ENCODE measurements at places on chromosomes 6 and 20.

DNA sequence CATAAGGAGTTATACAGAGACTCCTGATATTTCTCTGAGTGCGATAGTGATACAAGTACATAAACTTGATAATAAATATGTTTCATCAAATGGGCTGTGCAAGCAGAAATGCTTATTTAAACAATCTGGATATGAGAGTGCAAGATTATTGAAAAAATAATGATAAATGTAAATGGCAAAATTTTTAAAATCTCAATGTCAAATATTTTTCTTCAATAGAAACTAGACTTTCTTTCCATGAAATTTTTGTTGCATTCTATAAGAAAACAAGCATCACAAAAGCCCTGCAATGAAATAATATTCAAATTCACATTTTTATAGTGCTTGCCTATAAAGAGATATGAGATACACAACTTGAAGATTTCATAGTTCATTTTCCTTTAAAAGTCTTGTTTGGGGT is 2.7 kb downstream of the PACRG start:
- DNase-seq = no peak

DNA sequence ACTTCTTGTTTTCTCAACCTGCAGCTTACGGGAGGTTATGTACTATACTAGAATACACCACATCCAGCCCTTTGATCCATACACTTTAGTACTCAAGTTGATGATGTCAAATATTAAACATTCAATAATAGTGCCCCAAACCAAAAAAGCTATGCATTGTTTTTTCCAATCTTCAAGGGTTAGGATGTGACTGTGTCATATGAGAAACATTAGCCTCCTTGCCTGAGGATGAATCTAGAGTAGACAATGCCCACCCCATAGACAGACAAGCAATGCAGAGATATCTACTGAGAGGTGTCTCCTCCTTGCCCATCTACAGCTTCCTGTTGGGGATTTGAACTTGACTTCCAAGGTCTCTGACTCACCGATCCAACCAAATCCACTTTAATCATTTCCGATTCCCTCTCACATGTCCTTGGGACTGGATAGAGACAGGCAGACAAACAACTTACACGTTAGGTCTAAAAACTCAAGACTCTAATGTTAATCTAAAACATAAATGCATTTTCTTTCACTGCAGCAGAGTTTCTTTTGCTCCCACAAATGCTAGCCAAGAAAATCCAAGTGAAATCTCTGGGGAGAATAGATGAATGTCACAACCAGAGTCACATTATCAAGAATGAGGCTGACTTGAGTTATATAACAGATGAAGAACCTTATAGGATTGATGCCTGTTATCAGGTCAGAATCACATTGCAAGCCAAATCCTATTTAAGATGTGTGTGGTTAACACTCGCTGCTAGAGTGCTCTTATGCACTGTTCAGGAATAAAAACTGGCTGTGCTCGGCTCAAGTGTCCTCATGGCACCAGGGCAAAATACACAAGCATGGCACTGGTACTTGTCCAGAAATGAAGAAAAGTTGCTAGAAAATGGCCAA is 75.5 kb upstream of the TNFAIP3 start:
- DNase-seq = no peak

GRCh38 chr20:24736131-24736843 is 212.8 kb upstream of the CST7 start:
- no peak for DNase-seq

DNA sequence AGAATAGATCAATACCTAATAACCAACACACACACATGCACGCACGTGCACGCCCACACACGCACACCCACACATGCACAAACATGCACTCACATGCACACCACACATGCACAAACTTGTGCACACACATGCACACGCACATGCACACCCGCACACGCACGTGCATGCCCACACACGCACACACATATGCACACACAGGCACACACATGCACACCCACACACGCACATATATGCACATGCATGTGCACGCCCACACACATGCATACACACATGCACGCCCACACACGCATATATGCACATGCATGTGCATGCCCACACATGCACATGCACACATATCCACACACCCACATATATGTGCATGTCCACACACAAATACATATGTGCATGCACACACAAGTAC is 26.2 kb upstream of the CHRNA4 start:
- no peak for DNase-seq

DNA sequence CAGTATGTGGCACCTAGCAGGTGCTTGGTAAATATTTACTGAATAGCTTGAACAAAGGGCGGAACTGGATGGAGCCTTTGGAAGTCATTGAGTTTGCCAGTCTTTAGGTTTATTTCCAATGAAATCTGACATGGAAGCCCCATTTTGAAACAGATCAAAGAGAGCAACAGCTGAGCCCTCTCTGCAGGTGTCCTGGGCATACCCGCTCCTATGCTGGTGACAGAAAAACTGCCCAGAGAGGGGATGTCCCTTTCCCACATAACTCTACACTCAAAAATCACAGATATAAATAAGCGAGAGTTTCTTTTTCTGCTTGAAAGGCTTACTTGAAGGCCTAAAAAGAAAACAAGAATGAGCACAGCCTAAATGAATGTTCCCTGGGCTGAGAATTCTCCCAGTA is 53.0 kb upstream of the RALY start:
- DNase-seq = no peak

DNA sequence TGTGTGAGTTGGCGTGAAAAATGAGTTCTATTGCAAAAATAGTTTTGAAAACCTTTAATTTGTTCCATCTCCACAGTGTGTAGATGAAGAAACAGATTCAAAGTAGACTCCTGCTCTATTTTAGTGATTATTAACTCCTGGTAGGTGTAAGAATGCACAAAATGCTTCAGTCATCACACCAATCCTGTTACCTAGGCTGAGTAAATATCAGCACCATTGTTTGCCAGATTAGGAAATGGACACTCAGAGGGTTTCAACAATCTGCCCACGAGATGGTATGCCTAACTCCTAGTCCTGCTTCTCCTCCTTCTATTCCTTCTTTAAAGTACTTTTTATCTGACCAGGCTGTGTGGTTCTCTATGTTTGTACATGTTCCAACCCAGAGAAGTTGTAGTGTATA is 108.9 kb upstream of the AHI1 start:
- DNase-seq = no peak

DNA sequence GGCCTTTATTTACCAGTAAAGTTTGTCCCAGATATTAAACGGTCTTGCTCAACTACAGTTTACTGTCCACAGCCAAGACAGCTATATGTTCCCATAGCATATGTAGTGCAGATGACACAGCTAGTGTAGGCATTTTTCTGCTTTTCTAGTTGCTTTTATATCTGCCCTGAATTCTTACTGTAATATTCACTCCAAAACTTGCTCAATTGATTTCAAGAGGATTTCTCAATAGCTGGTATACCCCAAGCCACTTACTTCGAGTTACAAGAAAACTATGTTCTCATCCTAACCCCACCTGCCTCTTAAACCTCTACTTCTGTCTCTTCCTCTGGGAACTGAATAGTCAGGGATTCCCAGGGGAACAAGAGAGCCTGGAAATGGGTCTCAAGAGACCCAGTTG is 18.9 kb upstream of the ROS1 start:
- no peak for DNase-seq

- no peak for DNase-seq
Measured at GRCh38 chr20:14336686-14337085, 726 bp downstream of the FLRT3 start.

Measured in T-helper 2 cell treated with Interferon-gamma antibody and Interleukin-4, amounts not matched to agents 5 μg/mL and 100 μg/mL, for 36 hours (primary cell).